Fibroblast of lung (primary cell): ENCODE measurements at places on chromosomes 13 and 19.

DNA sequence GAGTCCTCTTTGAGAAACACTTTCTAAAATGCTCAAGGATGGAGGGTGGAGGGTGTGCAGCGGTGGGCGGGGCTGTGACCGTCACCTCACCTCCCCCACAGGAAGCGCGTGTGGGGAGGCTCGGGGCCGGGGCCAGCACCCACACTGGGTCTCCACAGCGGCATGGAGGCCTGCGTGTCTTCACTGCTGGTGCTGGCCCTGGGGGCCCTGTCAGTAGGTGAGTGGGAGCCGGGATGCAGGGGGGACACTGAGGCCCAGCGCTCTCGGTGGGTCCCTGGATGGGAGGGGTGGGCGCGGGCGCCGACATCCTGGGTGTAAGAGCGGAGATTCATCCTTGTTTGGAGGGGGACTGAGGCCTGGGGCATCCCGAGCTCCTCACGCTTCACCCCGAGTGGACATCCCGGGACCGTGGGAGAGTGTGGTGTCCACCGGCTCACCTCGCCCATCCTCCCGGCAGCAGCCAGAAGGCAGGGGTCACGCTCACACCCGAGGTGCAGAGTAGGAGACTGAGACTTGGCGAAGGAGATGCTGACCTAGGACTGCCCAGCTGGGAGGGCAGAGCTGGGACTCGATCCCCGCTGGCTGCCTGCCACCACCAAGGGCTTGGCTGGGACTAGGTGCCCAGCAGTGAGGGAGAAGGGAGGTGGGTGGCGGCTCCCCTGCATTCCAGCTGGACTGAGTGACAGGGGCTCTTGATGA is at the start of gene GZMM:
Gene GZMM, plus strand, starts transcription at position 144 of the 699 bp plus-strand sequence. Its CDS starts 19 bp downstream, at position 163.
- DNase-seq = no peak

- no peak for DNase-seq
Observed at GRCh38 chr19:10004617-10005016, 5.7 kb downstream of the COL5A3 start.

DNA sequence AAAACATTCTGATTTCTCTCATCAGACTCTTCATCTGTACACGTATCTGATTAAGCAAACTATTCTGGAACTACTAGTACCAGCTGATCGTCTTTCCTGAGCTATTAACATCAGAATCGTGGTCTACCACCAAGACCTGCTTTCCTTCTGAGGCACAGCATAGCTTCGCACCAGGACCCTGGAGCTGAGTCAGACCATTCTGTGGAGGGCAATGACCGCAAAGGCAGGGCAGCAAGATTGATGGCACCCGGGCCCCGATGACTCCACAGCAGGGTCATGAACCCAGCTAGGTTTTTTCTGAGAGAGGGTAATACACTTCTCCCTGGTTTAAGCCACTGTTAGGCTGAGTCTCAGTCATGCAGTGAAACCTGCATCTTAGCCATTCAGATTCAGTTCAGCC is 158.7 kb upstream of the GPR12 start:
- peak; percentile 66 for DNase-seq

DNA sequence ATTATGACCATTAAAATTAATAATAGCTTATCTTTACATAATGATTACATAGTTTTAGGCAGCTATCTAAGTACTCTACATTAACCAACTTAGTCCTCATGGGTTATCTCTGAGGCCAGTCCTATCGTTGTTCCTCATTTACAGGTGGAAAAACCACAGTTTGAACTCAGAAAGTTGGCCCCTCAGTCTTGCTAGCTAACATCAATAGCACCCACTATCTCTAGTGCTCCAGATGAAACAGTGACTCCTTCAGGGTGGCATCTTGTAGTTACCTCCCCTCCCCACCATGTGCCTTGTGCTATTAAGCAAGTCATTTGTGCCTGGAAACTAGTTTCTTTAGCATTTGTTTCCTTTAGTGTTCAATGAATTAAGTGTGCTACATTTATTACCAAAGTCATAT is 1086.7 kb downstream of the EFNB2 start:
- no peak for DNase-seq

GRCh38 chr13:33846303-33847062 is 28.5 kb downstream of the RFC3 start:
- DNase-seq = no peak

DNA sequence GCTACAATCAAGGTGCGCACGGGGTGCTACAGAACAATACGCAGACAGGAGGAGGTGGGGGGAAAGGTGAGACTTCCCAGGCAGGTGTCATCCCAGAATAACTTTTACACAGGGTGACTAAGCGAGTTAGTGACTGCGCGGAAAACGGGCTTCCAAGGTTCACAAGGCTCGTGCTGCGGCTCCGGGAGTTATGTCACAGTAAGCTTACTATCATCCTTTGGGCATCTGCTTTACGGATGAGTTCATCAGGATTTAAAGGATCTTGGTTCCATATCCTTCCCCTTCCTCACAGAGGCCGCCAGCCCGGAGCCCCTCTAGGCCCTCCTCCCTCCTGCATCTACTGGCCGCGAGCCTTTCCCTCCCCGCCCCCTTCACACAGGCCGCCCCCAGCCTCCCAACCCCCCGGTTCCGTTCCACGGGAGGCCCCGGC is 474 bp upstream of the IFT88 start:
- peak; percentile 62 for DNase-seq

GRCh38 chr13:74645586-74645985 is 511.4 kb upstream of the KLF12 start:
- no peak for DNase-seq

- peak; percentile 24 for DNase-seq
Observed at GRCh38 chr19:35555301-35556005, 8.0 kb downstream of the ATP4A start.

- peak; percentile 91 for DNase-seq
Observed at GRCh38 chr19:46288896-46289588, 7.8 kb upstream of the HIF3A start.

DNA sequence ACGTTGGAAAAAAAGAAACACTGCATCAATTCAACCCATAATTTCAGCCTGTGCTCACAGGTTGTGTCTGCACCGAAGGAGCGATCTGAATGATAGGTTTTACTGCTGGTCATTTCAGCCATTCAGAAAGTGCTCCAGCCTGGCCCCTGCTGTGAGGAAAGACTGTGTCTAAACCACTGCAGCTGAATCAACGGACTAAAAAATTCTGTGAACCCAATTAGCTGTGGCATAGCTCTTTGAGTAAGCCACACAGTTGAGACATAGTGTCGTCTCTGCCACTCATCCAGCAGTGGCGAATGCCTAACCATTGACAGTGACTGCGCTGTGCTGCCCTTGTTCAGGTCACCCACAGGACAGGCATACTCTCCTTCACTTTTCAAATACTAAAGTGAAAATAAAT is 179.8 kb downstream of the COG6 start:
- no peak for DNase-seq

DNA sequence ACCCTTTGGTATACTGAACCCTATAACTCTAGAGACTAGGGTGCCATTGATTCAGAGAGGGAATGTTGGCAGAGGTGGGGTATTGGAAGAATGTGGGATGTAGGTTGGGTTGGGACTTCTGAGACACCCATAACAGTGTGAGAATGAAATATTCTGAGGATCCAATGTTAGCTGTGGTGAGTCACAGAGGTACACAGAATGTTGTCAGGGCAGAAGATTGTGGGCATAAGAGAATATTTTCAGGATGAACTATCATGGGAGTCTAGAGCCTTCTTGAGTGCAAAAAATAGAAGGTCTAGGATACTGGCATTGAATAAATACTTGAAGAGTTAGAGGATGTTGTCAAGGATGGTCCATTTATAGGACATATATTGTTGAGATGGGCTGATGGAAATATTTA is 9.0 kb downstream of the KLK13 start:
- no peak for DNase-seq

DNA sequence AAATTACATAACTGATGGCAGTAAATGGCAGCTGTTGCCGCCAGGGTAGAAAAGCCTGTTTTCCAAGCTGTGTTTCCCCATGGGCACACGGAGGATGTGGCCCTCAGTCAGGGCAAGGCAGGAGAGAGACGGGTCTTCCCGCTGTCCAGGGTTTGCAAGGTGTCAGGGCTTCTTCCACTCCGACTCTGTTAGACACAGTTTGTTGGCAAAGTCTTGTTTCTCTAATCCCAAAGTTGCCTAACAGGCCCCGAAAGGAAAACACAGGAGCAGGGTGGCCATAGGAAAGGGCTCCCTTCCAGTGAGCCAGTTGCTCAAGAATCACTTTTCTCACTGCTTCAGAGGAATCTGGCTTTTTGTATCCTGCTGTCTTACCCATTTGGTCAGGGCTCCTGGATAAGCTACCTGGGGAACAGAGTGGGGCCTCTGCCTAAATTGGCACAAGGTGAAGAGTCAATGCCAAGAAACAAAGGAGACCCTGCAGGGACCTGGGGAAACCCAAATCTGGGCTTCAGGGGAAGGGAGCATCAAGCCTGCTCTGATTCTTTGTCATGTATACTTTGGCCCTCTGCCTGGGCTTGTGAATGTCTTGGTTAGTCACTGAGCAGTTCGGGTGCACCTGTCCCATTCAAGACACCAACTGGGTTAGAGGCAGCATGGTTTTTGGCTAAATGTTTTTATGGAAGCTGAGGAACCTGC is 29.0 kb upstream of the CXCL17 start:
- DNase-seq = no peak
